Stimulated activated CD8-positive, alpha-beta memory T cell treated with anti-CD3 and anti-CD28 coated beads, Interleukin-7, amount 100 ng/mL, for 48 hours (primary cell): ENCODE measurements at places on chromosomes 2 and 18.

GRCh38 chr2:234075518-234075915 lies 25.0 kb downstream of the SPP2 start:
- no peak for DNase-seq

- no peak for DNase-seq
Observed at GRCh38 chr18:44156126-44156525, 524.6 kb upstream of the SETBP1 start.

GRCh38 chr18:22939649-22940048 lies 6.5 kb downstream of the RBBP8 start:
- DNase-seq: no peak

GRCh38 chr18:10707294-10707693 lies 181.5 kb downstream of the NAPG start:
- no peak for DNase-seq

- DNase-seq: no peak
Observed at GRCh38 chr2:67802291-67802690, 260.5 kb downstream of the C1D start.

- DNase-seq: no peak
Observed at GRCh38 chr2:142136571-142136970, 5.8 kb upstream of the LRP1B start.

DNA sequence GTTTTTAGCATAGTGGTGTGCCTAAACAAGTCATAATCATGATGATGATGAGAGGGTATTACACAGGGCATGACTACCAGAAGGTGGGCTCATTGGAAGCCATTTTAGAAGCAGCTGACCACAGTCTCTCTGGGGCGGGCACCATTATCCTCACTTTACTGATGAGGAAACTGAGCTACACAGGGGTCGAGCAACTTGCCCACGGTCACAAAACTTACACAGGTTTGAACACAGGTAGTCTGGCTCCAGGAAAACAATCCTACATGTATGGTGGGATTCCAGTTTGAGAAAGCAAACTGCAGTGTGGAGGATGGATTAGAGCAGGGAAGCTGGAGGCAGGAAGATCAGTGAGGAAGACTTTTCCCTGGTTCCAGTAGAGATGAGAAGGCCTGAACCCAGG lies 6.2 kb downstream of the RHOB start:
- DNase-seq: no peak

- DNase-seq: no peak
Observed at GRCh38 chr2:3099145-3099859, 278.3 kb downstream of the EIPR1 start.

DNA sequence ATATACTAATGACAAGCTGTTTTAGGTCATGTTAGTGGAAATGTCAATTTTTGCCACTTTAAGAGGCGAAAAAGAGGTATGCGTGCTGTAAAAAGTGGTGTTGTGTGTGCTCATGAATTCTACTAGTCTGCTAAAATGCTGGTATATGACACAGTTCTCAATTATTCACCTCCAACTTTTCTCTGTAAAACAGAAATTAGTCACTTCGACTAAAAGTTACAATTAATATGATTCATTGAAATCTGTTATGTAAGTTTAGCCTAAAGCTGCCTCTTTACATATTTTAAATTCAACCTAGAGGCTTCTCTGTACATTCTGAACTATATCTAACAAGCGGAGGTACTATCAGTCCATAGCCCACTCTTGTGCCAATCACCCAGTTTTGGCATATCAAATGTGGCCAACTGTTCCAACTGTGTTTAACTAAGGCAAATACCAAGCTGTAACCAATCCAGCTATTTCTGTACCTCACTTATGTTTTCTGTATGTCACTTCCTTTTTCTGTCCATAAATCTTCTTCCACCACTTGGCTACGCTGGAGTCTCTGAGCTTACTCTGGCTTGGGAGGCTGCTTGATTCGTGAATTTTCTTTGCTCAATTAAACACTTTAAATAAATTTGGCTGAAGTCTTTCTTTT lies 20.8 kb downstream of the BAZ2B start:
- DNase-seq: no peak

GRCh38 chr2:11553661-11554398 lies 20.0 kb downstream of the GREB1 start:
- DNase-seq: no peak

DNA sequence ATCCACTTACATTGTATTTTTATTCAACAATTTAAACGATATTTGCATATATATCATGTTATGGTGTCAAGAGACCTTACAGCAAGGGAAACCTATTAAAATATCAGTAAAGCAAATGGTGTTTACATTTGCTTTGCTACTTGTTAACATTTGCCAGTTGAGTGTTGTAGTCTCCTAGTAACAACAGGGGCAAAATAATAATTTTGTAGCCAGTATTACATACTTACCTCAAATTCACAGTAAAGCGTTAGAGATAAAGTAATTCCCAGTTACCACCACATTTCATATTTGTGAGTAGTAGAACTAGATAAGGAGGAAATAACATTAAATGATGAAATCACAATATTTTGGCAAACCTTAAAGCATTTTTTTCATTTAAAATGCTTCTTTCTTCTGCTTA lies 71.3 kb downstream of the FASTKD2 start:
- DNase-seq: no peak

GRCh38 chr2:38462121-38462661 lies 85.1 kb upstream of the ATL2 start:
- DNase-seq: peak; percentile 11

DNA sequence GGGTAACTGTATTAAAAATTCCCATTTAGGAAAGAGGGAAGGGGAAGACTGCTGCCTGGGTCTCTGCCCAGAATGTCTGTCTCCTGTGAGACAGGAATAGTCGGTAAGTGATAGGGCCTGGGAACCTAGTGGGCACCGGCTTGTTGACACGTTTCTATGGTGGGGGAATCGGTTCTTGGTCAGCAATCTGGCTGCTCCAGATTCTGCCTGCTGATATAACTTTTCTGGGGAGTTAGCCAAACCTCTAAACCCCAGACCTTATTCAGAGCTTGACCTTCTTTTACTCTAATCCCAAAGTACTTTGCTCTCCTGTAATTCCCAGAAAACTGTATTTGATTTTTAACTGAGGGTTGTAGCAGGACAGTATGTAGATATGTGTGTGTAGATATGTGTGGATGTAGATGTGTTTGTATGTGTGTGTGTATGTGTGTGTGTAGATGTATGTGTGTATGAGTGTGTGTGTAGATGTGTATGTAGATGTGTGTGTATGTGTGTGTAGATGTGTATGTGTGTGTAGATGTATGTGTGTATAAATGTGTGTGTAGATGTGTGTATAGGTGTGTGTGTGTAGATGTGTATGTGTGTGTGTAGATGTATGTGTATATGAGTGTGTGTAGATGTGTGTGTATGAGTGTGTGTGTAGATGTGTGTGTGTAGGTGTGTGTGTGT lies 61.8 kb upstream of the TXNDC2 start:
- no peak for DNase-seq

GRCh38 chr2:36565712-36566111 lies 32.3 kb downstream of the FEZ2 start:
- DNase-seq: no peak

- no peak for DNase-seq
Observed at GRCh38 chr2:177433402-177433801, 40.8 kb downstream of the AGPS start.

GRCh38 chr2:202780514-202781021 lies 91.0 kb downstream of the ICA1L start:
- no peak for DNase-seq

- DNase-seq: no peak
Observed at GRCh38 chr2:217106650-217107014, 246.8 kb upstream of the TNP1 start.

- DNase-seq: no peak
Observed at GRCh38 chr2:159585622-159586021, 30.7 kb downstream of the BAZ2B start.

- DNase-seq: no peak
Observed at GRCh38 chr2:182064019-182064778, 78.5 kb downstream of the PPP1R1C start.

- DNase-seq: no peak
Observed at GRCh38 chr2:144946263-144946662, 426.3 kb upstream of the ZEB2 start.

DNA sequence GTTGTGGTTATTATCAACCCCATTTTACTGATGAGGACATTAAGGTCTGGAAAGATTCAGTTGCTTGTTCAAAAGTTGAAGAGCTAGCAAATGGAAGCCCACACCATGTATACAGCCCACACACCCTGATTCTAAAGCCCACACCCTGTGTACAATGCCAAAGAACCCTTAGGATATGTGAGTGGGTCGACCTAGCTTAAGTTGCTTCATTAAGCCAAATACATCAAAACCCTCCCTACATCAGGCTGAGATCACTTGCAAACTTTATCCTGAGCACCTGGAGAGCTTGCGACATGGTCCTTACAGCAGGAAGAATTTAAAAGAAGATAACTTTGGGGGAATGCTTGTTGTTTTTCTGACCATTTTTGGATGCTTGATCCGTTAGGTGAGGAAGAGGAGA lies 435 bp upstream of the ARHGAP25 start:
- no peak for DNase-seq

- DNase-seq: no peak
Observed at GRCh38 chr18:7196421-7196820, 34.5 kb upstream of the LRRC30 start.

GRCh38 chr2:208255557-208256106 lies 761 bp upstream of the IDH1 start:
- DNase-seq: no peak

- no peak for DNase-seq
Observed at GRCh38 chr2:70979180-70979488, 704 bp downstream of the ANKRD53 start.

DNA sequence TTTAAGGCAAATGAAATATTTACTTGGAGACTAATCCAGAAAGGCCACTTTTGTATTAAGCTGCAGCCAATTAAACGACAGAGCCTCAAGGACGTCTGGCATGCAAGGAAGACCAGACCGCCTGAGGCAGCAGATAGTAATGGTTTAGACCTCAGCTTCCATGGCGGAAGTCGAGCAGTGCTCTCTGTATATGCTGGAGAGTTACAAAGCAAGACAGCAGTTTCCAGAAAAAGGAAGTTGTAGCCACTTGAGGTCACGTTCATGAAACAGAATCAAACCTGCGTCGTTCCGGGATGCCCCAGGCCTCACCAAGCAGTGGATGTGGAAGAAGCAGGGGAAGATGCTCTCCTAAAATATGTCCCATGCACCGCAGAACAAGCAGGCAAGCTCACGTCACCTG lies 142.0 kb downstream of the PTGR3 start:
- no peak for DNase-seq

GRCh38 chr2:182066400-182067087 lies 80.9 kb downstream of the PPP1R1C start:
- no peak for DNase-seq

- DNase-seq: no peak
Observed at GRCh38 chr2:200068642-200069041, 113.3 kb downstream of the MAIP1 start.

DNA sequence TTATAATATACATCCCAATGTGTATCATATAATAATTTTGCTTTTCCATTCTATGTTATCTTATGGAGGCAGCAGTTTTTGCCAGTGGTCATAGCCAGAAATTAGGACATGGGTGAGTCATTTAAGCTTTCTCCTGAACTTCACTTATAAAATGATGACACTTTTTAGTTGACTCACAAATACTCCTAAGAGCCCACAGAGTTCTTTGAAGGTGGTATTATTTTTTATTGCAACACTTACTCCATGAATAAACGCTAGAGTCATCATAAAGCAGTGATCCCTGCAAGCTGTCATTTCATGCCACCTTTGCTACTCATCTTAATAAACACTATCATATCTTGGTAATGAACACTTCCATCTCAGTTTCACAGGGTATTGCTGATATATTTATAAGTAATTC lies 69.9 kb upstream of the MAPRE2 start:
- DNase-seq: no peak

DNA sequence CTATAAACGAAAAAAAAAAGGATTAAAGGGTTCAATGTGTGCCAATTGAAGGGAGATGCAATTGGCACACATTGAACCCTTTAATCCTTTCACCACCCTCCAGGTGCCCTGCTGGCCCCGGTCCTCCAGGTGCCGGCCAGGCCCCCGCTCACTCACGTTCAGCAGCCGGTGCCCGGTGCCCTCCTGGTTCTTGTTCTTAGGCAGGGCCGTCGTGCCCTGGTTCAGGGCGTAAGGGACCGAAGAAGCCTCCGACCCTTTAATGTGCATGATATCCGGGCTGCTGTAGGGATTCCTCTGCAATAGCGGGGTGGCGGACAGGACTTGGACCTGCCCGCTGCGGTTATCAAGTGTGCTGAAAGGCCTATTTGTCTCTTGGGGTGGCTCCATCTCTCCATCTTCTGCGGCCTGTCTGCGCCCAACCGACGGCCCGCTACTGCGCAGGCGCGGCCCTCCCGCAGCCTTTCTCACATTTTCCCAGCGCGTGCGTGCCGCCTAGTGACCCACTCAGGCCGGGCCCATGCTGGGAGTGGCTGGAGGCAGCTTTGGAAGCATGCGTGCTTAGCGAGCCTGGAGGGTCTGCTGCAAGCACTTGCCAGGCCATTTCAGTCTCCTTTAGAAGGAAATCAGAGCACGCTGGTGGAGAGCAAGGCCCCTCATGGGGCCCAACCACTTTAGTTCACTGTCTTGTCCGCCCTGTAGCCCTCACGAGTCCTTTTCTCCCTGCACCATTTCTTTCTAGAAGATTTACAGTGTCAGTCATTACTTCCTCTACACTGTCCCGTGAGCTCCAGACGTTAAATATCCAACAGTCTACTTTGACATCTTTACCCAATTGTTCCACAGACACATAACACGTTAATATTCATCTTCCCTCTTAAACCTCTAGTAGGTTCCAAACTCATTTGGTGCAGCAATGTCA lies 24.3 kb downstream of the TMEM237 start:
- no peak for DNase-seq

DNA sequence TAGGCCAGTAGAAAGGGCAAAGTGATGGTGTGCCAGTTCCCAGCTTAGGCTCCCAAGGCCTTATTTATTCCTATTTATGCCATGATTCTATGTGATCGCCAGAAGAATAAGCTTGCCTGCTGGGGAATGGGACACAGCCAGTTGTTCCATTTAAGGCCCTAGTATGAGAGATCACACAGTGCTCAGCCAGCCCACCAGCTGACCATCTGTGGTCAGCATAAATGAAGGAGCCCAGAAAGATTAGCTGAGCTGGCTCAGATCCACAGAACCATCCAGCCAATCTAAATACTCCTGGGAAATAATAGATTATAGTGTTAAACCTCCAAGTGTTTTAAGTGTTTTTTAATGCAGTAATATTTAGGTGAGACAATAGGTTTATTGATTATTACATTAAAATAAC lies 12.6 kb upstream of the L3MBTL4 start:
- no peak for DNase-seq

DNA sequence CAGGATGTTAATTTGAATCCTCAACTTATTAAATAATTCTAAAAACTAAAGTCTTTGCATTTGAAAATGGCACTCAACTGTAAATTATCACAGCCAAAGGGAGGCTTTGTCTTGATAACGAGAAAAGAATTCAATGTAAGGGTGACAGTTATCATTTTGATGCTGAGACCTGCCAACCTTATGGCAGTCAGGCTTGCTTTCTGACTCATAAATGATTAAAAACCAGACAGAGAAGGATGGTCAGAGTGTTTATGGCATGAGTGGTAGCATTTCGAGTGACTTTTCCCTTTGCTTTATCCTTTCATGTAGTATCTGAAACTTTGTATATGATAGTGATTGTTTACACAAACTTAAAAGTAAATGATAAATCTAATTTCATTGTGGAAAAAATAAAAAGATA lies 53.9 kb upstream of the EPC2 start:
- no peak for DNase-seq
